Activated T-helper 2 cell treated with anti-CD3 and anti-CD28 coated beads, Interferon-gamma antibody, Interleukin-2, Interleukin-4, amounts not matched to agents 10 μg/mL and 5 μg/mL and 100 μg/mL, durations not matched to agents 14 hours and 24 hours and 36 hours (primary cell): ENCODE measurements at places on chromosomes 16 and 17. TPM values are rescaled to one million over a fixed set of nuclear protein-coding genes. Genes with fewer than 3 reads are reported as not detected.

Gene DNAH17
- 0.11 and 0.30 TPM in 2 replicates for total RNA-seq

DNA sequence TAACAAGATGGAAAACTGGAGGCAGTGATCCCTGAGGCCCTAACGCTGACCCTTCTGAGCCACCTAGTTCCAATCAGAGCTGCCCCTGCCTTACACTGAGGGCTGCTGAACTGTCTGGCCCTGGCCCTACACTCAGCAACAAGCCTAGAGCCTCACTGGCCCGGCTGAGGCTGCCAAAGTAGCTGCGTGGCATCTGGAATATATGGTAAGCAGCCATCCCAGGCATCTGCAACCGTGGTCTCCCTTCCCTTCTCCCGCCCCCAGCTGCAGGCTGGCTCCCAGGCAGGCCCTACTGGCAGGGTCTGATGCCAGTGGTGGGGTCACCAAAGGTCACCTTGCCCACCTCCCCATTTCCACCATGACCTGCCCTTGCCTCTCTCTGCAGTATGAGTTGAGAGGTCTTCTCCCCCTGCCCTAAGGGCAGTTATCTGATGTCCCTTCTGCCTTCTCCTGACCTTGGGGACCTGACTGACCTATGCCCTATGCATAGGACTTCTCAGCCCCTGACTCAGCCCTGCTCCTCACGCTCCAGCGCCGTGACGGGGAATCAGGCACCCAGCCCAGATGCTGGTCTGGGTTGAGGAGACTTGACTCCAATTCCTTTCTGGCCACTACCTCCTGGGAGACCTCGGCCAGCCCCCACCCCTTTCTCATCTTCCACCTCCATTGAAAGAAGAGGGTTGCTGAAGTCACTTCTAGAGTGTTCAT, 45.3 kb downstream of the CPNE2 start:
- peaks cover 37% of the 10 kb centered on the region for H3K4me1 ChIP-seq
- no peak overlapping the region for H3K4me3 ChIP-seq
- H3K27me3 ChIP-seq, result no peaks in the 10 kb centered on the region
- no peak overlapping the region for H3K27ac ChIP-seq

DNA sequence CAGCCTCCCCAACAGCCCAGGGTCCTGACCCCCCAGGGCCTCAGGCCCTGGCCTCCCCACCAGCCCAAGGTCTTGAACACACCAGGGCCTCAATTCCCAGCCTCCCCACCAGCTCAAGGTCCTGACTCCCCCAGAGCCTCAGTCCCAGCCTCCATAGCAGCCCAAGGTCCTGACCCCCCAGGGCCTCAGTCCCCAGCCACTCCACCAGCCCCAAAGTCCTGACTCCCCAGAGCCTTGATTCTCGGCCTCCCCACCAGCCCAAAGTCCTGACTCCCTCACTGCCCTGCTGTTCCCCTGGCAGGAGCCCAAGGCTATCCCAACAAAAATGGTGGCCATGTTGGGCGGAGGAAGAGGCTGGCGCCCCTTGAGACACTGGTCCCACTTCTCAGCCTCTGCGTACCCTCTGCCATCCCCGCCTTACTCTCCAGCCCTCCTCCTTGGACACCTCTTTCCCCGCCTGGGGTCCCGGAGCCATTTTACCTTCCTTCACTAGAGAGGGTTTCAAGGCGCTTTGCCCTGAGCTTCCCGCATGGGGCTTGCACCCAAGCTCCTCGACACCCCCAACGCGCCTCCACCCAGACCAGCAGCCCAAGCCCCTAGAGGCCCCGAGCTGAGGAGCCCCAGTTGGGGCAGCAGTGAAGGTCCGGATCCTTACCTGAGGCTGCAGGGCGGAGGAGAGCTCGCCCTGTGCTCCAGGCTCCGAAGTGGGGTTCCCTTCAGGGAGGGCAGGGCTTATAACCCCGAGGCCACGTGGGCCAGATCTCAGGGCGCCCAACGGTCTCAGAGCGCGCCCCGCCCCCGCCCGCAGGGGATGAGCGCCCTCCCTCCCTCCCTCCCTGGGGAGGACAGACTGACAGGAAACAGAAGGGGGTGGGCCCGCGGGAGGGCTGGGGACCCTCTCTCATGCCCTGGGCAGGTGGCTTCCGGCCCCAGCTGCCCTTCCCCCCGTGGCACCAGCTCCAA, 3.5 kb upstream of the TSPOAP1 start:
- H3K27me3 ChIP-seq, result no peaks in the 10 kb centered on the region
- H3K36me3 ChIP-seq, result peaks cover 46% of the 10 kb centered on the region
- DNase-seq, result peak; percentile 91
- H3K4me3 ChIP-seq, result peak overlapping the region; percentile 99
- peak overlapping the region; percentile 99 for H3K27ac ChIP-seq

DNA sequence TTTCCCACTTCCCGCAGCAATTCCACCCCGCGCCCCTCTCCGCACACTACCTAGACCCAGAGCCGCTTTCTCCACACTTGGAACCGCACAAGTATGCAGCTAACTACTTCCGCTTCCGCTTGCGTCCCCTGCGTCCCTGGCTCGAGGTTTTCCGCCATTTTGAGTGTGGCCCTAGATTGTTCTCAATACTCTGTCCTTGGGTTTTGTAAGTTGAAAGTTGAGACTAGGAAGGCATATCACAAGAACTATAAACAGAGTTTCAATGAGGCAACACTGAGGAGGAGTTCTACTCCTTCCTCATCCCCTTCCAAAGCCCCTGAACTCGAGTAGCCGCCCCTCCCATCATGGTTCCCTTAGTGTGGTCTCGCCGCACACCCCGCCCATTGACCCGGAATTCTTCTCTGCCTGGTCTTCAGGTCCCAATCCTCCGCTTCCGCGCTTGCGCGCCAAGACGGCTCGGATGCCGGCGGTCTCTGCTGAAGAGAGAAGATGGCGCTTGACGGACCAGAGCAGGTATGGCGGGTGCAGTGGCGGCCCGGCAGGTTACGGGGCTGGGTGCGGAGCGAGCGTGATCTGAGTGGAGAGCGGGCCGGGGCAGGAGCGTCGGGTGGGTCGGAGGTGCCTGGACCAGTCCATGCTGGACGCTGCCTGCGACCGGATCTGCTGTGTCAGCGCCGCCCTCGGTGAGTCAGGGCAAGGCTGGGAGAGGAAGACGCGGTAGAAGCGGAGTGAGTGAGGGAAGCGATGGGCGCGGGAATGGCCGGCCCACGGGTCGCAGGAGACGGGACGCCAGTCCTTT, at the start of the genes FTSJ3 and PSMC5:
TSS of gene FTSJ3 (minus strand) at position 662 of the 799 bp plus-strand sequence. CDS start 761 bp downstream, outside the sequence.
TSS of gene PSMC5 (plus strand) at position 430 of the 799 bp plus-strand sequence. CDS start at position 490, 60 bp downstream.
- H3K4me3 ChIP-seq, result peak within 1 kb of the TSS; percentile 94
- peaks cover 94% of the 10 kb centered on the region for H3K36me3 ChIP-seq
- H3K4me1 ChIP-seq, result peaks cover 56% of the 10 kb centered on the region

GRCh38 chr16:89050119-89050867, 43.4 kb upstream of the ACSF3 start:
- H3K27ac ChIP-seq, result no peak overlapping the region
- H3K36me3 ChIP-seq, result no peaks in the 10 kb centered on the region
- no peaks in the 10 kb centered on the region for H3K4me1 ChIP-seq
- H3K27me3 ChIP-seq, result no peaks in the 10 kb centered on the region
